ENCODE measurements at places on chromosomes 2 and 18.

DNA sequence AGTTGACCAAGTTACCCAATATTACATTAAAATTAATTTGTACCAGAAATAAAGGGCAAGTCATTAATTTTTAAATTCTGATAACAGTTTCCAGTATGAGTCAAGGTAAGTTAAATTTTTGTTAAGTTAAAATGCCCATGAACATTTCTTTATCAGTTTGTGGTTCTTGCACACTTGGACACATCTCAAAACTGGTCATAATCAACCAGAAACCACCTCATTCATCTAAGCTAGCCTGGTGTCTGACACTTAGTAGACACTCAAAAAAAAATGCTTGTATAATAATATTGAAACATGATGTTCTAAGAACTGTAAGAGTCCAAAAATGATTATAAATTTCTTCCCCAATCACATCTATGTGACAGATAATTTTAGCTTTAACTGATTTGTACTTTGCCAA is 62.4 kb downstream of the SATB2 start:
- DNase-seq, result no peak

DNA sequence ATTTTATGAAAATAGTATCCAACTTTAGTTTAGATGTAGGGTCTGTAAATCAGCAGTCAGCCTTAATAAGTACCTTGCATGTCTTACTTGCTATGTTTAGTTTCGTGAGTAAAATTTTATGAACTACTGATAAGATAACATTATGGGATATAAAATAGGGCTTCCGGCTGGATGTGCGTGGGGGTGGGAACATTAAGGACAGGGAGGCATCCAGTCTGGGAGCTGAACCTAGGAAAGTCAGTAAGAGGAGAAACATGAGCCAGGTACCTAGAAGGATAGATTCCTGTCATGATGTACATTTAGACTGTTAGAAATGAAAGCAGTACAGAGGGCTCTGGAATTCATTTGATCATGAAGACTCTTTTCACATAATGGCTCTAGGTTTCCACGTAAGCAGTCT is 12.7 kb upstream of the KCNJ13 start:
- DNase-seq, result no peak

GRCh38 chr18:76538846-76539245 is 43.8 kb upstream of the ZNF516 start:
- no peak for DNase-seq

DNA sequence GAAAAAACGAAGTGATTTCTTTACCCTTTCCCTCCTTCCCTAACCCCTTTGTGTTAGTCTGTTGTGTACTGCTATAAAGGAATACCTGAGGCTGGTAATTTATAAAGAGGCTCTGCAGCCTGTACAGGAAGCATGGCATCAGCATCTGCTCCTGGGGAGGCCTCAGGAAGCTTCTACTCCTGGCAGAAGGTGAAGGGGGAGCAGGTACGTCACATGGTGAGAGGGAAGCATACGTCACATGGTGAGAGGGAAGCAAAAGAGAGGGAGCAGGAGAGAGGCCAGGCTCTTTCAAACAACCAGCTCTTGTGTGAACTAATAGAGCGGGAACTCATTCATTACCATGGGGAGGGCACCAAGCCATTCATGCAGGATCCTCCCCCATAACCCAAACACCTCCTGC is 126.2 kb downstream of the CAPN13 start:
- DNase-seq, result no peak

GRCh38 chr2:77210725-77211124 is 311.5 kb downstream of the LRRTM4 start:
- DNase-seq, result no peak
